Naive B cell (primary cell): ENCODE measurements at places on chromosomes 1 and 21. TPM values are rescaled to one million over a fixed set of nuclear protein-coding genes. Genes with fewer than 3 reads are reported as not detected.

AMY1C gene
- polyA plus RNA-seq = not detected

UBL4B gene
- polyA plus RNA-seq = not detected

GRCh38 chr1:89581859-89582258 lies 51.1 kb upstream of the LRRC8C start:
- DNase-seq = no peak

DNA sequence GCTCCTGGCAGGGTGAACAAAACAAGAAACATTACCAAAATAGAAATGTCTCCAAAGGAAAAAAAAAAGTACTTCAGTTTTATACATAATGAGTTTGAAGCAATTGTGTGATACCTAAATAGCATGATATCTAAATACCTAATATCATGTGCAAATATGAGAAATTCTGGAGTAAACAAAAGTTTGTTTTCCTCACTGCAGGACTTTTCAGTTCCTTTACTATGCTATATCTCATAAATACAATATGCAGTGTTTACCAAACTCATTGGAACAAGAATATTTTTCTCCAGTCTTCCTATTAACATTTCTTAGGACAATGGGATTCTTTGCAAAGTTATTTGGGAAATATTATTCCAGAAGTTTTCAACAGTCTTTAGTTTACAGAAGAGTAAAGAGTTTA lies 98.1 kb downstream of the VAV3 start:
- no peak for DNase-seq

YBX1 gene
- 88.9 TPM for polyA plus RNA-seq

PIP5K1A gene
- 19.0 TPM for polyA plus RNA-seq

PRDM16 gene
- not detected for polyA plus RNA-seq

DNA sequence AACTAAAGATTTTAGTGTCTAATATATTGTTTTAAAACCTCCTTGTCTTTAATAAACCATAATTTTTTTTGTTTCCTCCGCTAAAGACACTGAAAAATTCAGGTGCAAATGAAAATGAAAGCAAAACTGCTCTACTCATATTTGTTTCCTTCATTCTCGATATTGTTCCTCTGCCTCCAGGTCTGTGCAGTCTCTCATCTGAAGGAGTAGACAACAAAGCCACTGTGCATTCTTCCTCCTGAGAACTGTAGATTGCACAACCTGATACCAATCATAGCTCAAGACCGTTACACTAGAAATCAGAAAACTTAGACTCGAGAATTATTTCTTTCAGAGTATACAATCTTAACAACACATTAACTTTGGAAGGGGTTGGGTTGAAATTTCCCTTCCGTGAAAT lies 373.1 kb upstream of the CXADR start:
- no peak for DNase-seq

YOD1 gene
- polyA plus RNA-seq = 3.5 TPM

CD84 gene
- 14.0 TPM for polyA plus RNA-seq

DNA sequence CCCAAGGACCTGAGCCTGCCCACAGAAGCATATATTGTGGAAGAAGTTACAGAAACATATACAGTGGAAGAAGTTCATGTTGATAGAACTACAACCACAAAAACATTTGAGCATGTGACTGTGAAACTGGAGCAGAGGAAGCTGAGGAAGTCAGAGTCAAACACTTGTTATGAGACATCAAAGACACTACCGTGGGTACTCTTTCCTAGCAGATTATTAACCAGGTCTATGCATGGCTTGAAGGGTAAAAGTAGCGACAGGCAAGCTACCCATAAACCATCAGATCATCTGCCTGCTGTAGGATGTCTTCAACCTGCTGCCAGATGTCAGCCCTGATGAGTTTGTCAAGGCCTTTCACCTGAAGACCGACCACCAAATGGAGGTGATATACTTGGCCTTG lies 35.8 kb downstream of the IVNS1ABP start:
- DNase-seq = no peak

DNA sequence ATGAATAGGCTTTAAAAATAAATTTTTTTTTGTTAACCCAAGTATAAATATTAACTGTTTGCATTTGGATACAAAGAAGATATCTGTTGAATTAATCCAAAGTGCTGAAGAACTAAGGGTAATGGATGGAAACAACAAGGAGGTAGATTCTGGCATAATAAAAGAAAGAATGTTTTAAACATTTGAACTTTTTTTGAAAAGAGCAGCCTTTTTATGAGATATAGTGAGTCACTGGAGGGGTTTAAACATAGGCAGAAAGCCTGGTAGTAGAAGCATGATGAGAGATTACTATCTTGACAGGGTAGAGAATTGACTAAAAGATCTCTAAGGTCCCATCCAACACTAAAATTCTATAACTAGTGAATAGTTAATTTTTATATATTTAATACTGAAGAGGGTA lies 2.7 kb downstream of the MIER1 start:
- no peak for DNase-seq

GRCh38 chr1:153831026-153831425 lies 55.8 kb downstream of the SLC27A3 start:
- DNase-seq = no peak

DNA sequence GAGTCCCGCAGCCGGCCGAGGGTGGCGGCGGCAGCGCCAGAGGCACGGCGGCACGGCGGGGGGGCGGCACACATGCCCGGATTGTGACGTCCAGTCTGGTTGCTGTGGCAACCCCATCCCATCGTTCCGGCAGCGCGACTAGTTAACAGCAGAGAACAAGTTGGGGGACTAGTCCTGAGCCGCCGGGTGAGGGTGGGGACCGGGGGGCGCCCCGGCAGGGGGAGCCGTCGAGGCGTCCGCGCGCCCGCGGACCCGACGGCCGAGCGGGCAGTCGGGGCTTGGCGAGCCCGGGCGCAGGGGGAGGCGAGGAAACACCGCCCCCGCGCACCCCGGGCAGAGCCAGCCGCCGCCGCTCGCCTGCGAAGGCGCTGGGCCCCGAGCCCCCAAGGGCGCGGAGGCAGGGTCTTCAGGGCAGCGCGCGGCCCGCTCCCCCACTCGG lies at the start of gene CHD5:
TSS of gene CHD5 (minus strand) at position 54 of the 439 bp plus-strand sequence. CDS start 298 bp downstream, outside the sequence.
- peak; percentile 14 for DNase-seq

- DNase-seq = no peak
Measured at GRCh38 chr21:46038871-46039397, 57.4 kb downstream of the COL6A1 start.

- DNase-seq = no peak
Measured at GRCh38 chr1:87785386-87785785, 456.7 kb downstream of the LMO4 start.

DNA sequence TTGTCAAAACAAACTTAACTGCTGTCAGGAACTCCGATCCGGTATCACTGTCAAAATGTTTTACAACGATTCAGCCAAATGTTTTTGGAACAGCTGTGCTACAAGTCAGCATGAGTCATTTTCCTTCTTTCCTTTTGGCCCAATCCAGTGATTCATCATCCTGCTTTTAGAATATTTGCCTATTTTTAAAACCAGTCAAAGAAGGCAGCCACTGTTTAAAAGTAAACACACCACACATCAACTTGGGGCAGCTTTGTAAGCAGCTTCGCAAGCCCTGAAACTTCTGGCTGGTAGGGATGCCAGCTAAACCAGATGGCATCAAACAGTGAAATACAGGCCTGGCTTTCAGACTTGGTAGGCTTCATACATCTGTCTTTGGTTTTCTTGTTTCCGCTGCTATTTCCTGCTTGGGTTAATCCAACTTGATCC lies 14.9 kb downstream of the MAP3K7CL start:
- DNase-seq = no peak

SUSD4 gene
- polyA plus RNA-seq = not detected

DNA sequence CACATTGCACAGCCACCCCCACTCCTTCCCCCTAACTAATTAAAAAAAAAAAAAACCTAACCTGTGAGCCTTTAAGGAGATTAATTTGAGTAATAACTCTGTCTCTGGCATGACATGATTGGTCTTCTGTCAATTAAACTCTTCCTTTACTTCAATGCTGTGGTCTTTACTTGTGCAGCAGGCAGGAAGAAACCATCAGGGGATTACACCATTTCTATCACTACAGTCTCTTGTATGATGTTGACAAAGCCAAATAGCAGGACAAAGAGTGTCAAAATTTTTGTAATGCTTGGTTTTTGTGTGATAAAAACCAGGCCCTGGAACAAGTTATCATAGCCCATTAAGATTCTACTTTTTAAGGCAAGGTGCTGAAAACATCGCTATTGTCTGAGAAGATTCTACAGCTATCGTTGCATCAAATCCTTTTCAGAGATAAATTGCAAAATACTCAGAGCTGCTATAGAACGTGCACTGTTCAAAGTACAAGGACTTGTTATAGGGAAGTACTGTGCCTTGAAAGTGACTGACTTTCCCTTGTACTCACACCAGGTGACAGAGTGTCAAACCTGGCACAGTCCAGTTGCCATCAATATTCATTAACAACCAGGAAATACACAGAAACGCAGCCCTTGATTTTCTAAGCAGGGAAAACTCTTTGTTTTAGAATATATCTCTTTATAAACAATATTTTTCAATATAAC lies 37.7 kb downstream of the LHX9 start:
- no peak for DNase-seq

DNA sequence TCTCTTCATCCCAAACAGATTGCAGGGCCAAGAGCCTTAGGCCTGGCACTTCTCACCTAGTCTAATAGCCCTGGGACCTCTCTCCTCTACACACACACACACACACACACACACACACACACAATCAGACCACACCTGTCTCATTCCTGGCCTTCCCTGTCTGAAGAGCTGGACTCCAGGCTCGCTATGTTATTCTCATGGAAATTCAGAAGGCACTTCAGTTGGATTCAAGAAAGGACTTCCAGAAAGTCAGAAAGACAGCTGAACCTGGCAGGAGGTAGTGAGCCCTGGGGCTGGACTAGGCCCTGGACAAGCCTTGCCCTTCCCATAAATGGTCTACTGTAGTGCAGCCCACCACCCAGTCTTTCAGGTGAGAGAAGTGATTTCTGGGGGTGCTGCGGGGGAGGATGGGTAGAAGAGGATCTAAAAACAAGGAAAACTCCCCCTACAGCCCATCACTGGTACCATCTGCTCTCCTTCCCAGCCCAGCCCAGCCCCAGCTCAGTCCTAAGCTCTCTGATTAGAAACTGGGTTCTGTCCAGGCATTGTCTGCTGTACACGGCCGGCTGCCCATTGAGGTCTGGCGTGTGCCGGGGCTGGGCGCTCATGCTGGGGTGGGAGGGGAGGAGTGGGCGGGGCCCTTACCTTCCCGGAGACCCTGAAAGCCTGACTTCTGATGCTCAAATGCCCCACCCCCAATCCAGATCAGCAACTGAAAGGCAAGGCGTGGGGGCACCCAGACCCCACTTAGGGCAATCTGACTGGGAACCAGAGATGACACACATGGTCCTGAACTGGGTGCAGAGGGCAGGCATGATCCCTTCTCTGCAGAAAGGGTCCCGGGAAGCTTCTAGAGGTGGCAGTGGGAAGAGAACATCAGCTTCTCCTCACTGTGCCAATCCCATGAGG lies 2.5 kb downstream of the KIF21B start:
- no peak for DNase-seq

- DNase-seq = no peak
Measured at GRCh38 chr1:199724049-199724448, 303.5 kb upstream of the NR5A2 start.

HEYL gene
- polyA plus RNA-seq = not detected

GRCh38 chr1:231796141-231796540 lies 169.6 kb downstream of the DISC1 start:
- no peak for DNase-seq

DNA sequence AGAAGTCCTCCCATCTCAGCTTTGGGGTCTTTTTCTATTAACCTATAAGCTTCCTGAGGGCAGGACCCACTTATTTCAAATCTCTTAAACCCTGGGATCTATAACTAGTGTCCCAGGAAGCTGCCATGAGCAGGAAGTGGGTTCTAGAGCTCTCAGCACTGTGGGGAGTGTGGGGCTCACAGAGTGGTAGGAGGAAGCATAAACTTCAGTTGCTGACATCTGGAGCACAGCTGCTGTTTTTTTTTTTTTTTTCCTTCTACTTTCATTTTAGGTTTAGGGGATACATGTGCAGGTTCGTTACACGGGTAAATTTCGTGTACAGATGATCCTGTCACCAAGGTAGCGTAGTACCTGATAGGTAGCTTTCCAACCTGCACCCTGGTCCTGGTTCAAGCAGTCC lies 59.3 kb downstream of the AK4 start:
- no peak for DNase-seq

CHI3L2 gene
- polyA plus RNA-seq = 73.9 TPM

VCAM1 gene
- not detected for polyA plus RNA-seq
